Esophagus muscularis mucosa (tissue), 4 donors: ENCODE measurements at places on chromosomes 16 and 17. TPM values are rescaled to one million over a fixed set of nuclear protein-coding genes. Genes with fewer than 3 reads are reported as not detected.

The TBC1D3H gene
- total RNA-seq = not detected

The DNAAF1 gene
- 0.66 TPM for total RNA-seq

The RPGRIP1L gene
- total RNA-seq = 4.2 TPM

The AP2B1 gene
- total RNA-seq = 276 TPM

The CD300H gene
- not detected for total RNA-seq

The LPCAT2 gene
- 12.9 TPM for total RNA-seq

The CCL22 gene
- not detected for total RNA-seq

The PYDC1 gene
- not detected for total RNA-seq

The CASKIN1 gene
- under 0.01 TPM for total RNA-seq

The SLC52A1 gene
- total RNA-seq = not detected

The CLEC19A gene
- not detected for total RNA-seq

The SPATA22 gene
- 0.50 TPM for total RNA-seq

The CDIPT gene
- 178 TPM for total RNA-seq

The RASL10B gene
- 17.9 TPM for total RNA-seq

The SARM1 gene
- 11.4 TPM for total RNA-seq

The GNG13 gene
- total RNA-seq = not detected

The ZNF385C gene
- total RNA-seq = 0.42 TPM

The OR1F1 gene
- not detected for total RNA-seq

The PYY gene
- not detected for total RNA-seq

The NETO2 gene
- total RNA-seq = 0.83 TPM

The HBA2 gene
- total RNA-seq = 1.7 TPM

The TLCD3A gene
- 10.8 TPM for total RNA-seq

The C16orf74 gene
- total RNA-seq = not detected

The KRTAP4-5 gene
- not detected for total RNA-seq

The CTRB2 gene
- total RNA-seq = not detected

The GP1BA gene
- not detected for total RNA-seq

The RNF222 gene
- total RNA-seq = not detected

The RAP1GAP2 gene
- 7.4 TPM for total RNA-seq

The DOC2A gene
- total RNA-seq = not detected

The SLFN12L gene
- 0.52 TPM for total RNA-seq

The KRT33B gene
- total RNA-seq = not detected

The ABHD15 gene
- 6.8 TPM for total RNA-seq

The TBC1D3 gene
- total RNA-seq = not detected

The KRT40 gene
- total RNA-seq = not detected

The SALL1 gene
- not detected for total RNA-seq

The PDIA2 gene
- total RNA-seq = 1.2 TPM

The OR1A1 gene
- total RNA-seq = not detected

The C1QTNF8 gene
- total RNA-seq = not detected

The CCDC144A gene
- 3.4 TPM for total RNA-seq

The TAT gene
- not detected for total RNA-seq

The ARL17A gene
- total RNA-seq = 5.5 TPM

The SOST gene
- not detected for total RNA-seq
